ENCODE measurements at places on chromosomes 12 and 14.

DNA sequence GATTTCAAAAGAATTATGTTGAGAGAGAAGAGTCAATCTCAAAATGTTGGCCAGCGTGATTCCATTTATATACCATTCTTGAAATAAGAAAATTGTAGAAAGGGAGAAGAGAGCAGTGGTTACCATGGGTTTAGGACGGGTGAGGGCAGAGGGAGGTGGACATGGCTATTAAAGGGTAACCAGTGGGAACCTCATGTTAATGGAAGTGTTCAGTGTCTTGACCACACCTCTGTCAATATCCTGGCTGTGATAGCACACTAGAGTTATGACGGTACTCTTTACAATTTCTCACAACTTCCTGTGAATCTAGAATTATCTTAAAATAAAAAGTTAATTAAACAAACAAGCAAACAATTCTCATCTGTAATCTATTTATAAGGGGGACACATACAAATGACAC lies 821.2 kb downstream of the VRK1 start:
- H3K4me1 ChIP-seq, result no peaks in the 10 kb centered on the region
- H3K36me3 ChIP-seq, result no peaks in the 10 kb centered on the region
- no peak for DNase-seq
- no peaks in the 10 kb centered on the region for H3K27me3 ChIP-seq

- no peak for DNase-seq
- peaks cover 8% of the 10 kb centered on the region for H3K27me3 ChIP-seq
- peaks cover 18% of the 10 kb centered on the region for H3K4me1 ChIP-seq
- no peak overlapping the region for H3K27ac ChIP-seq
- no peaks in the 10 kb centered on the region for H3K36me3 ChIP-seq
- no peak overlapping the region for H3K4me3 ChIP-seq
Measured at GRCh38 chr12:6059221-6059620, 65.2 kb downstream of the VWF start.

GRCh38 chr12:51645961-51646360 lies 54.9 kb downstream of the SCN8A start:
- H3K4me1 ChIP-seq, result no peaks in the 10 kb centered on the region
- H3K4me3 ChIP-seq, result no peak overlapping the region
- DNase-seq, result no peak
- no peaks in the 10 kb centered on the region for H3K27me3 ChIP-seq

- H3K27ac ChIP-seq, result no peak overlapping the region
- no peaks in the 10 kb centered on the region for H3K36me3 ChIP-seq
- H3K4me3 ChIP-seq, result no peak overlapping the region
- no peak for DNase-seq
Measured at GRCh38 chr14:104494483-104494882, 85.1 kb upstream of the C14orf180 start.

DNA sequence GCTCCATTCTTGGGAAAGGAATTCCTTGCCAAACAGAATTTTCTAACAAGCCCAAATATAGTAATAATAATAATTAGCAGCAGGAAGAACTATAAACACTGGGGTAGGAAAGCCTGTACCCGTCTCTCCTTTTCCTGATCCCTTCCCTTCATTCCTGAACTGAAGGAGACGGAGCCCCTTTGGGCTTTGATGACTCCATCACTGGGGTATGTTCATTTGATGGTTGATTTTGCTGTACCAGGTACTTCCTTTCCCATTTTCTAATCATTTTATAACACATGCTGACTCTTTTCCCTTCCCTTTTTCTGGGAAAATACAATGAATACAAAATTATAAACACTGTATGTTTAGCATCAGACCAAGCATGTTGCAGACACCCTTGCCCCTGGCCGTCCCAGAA lies 3.6 kb upstream of the RCOR1 start:
- no peak overlapping the region for H3K27ac ChIP-seq
- no peak overlapping the region for H3K4me3 ChIP-seq
- DNase-seq, result no peak
- H3K36me3 ChIP-seq, result no peaks in the 10 kb centered on the region
- H3K4me1 ChIP-seq, result peaks cover 24% of the 10 kb centered on the region
- no peaks in the 10 kb centered on the region for H3K27me3 ChIP-seq

GRCh38 chr12:13444076-13444475 lies 247.6 kb downstream of the EMP1 start:
- DNase-seq, result no peak
- H3K36me3 ChIP-seq, result no peaks in the 10 kb centered on the region
- no peaks in the 10 kb centered on the region for H3K4me1 ChIP-seq

- H3K4me1 ChIP-seq, result peaks cover 30% of the 10 kb centered on the region
- H3K4me3 ChIP-seq, result no peak overlapping the region
- no peaks in the 10 kb centered on the region for H3K36me3 ChIP-seq
- no peak overlapping the region for H3K27ac ChIP-seq
- H3K27me3 ChIP-seq, result peaks cover 3% of the 10 kb centered on the region
Measured at GRCh38 chr14:99733211-99733539, 49.1 kb downstream of the CYP46A1 start.
